ENCODE measurements at places on chromosomes 5 and 9.

DNA sequence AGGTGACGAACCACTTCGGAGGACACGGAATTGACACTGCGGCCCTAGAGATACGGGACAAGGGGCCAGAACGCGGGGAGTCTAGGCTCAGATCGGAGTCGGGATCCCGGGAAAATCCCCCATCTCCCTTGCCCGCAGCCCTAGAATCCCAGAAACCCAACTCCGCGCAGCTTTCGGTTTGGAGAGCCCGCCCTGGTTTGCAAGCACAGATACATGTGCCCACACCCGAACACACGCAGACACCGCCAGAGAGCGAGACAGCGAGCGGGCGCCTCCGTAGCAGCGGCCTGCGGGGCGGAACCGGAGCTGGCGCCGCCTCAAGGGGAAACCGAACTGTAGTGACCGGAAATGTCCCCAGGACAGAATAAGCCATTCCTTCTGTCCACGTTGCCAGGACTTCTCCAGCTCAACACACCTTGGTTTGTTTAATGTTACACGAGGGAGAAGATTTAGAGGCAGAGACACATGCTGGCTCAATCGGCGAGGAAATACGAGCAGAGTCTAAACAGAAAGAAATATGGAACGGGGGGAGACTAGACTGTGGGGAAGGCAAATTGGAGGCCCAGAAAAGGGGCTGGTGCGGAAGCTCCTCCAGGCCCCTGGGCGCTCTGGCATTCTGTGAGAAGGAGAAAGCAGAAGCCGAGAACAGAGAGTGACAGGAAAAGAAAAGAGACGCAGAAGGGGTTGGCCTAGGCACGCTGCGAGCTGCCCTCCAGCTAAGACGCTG lies 2.9 kb upstream of the PAX5 start:
- no peak for DNase-seq

DNA sequence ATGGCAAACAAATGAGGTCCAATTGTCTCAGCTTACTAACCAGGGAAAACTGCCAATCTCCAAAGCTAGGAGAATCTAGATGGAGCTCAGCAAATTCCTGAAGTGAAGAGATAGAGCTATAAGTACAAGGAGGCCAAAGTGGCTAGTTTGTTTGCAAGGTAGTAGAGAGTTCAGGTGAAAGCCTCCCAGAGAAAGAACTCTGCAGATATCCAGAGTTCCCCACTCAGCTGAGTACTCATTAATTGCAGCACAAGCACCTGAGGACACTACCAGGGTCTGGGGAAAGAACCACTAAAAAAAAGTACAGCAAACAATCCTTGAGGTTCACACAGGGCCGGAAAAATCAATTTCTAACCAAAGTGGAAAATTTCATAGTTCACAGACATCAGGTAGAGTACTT lies 250.9 kb downstream of the TMEM232 start:
- no peak for DNase-seq

DNA sequence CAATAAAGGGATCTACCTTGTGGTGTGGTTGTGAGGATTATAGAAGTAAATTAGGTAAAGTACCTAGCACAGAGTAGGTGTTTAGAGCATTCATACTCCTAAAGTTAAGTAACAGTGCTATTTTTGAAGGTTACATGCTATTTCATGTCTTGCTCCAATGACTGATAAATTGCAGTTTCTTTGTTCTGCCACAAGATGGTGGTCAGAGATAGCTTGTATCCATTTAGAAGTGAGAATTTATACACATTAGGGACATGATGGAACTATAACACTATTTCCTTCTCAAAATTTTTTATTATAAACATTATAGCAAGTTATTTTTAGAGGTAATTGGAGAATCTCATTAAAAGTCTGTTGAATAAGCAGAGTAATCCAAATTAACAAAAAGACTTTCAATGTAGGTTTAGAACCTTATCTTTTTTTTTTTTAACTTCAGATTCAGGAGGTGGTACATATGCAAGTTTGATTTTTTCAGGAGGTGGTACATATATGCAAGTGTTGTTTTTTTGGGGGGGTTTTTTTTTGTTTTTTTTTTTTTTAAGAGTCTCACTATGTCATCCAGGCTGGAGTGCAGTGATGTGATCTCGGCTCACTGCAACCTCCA lies 17.1 kb downstream of the MTREX start:
- DNase-seq: no peak

DNA sequence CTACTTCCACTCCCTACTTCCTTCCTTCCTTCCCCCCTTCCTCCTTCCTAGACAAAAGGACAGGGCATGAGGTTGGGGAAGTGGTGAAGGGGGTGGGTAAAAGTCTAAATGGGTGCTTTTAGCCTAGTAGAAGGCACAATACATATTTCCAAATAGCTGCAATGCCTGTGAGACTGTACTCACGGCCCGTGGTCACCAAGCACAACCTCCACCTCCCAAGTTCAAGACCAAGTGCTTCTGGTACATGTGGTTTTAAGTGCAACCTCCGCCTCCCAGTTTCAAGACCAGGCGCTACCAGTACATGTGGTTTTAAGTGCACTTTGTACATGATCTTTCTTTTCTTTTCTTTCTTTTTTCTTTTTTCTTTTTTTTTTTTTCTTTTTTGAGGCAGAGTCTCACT lies 14.5 kb upstream of the NTNG2 start:
- DNase-seq: no peak

GRCh38 chr9:87725900-87726709 lies at the start of gene CTSL:
CTSL (plus strand) TSS chr9:87726119; CDS start chr9:87727604, 1,485 bp downstream.
- DNase-seq: peak; percentile 71

- no peak for DNase-seq
Observed at GRCh38 chr5:128965011-128965637, at the start of gene SLC27A6. SLC27A6 (plus strand) TSS chr5:128965488; CDS start chr5:128966138, 650 bp downstream.

GRCh38 chr5:112492291-112492690 lies 73.2 kb upstream of the EPB41L4A start:
- DNase-seq: no peak

DNA sequence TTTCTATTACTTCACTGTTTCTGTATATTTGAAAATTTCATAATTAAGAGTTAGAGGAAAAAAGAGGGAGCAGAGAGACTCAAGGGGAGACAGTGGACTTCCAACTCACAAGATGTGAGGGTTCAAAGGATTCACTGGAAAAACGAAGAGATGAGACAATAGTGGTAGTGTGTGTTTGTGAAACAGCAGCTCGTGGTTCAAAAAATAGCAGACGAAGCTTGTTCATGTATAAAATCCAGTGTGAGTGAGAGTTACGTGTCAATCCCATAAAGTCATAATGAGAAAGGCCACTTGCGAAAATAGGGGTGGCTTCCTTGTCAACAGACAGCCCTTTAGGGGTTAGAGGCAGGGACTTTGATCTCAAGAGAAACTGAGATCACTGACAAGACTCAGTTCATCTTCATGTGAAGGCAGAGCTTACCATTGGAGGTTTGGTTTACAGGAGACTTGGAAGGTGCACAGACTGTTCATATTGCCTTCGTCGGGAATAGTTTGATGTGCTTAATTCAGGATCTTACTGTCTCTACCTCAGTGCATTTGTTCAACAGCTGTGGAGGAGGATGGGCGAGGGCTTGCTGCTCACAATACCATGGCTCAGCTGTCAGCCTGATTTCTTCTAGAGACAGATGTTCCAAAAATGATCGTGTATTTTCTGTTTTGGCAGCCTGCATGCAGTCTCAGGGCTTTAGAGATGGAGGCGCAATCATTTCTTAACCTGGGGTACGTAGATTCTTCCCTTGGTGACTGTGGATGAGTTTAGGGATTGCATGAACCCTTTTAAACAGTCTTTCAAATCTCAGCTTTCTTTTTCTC lies 105.7 kb upstream of the KLF9 start:
- no peak for DNase-seq

DNA sequence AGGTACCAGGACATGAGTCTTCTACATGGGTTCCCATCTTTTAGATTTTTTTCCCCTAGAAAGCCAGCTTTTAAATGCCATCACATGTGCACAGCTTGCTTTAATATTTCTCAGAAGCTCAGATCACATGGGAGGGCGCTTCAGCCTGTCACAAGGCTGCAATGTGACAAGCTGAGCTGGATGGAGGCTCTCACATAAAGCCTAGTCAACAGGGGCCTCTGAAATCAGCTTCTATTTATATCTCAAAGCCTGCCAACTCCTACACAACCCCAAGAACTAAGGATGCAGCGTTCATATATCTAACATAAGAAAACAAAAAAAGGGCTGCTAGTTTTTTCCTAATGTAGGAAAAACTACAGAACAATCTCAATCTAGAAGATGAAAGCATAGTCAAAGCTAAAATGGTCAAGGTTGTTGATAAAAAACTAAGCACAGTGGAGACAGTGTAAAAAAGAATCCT lies 2.3 kb downstream of the ZFAND5 start:
- peak; percentile 36 for DNase-seq

GRCh38 chr5:38648703-38649291 lies 92.4 kb upstream of the LIFR start:
- no peak for DNase-seq

- DNase-seq: no peak
Observed at GRCh38 chr5:39584927-39585326, 160.1 kb upstream of the DAB2 start.

DNA sequence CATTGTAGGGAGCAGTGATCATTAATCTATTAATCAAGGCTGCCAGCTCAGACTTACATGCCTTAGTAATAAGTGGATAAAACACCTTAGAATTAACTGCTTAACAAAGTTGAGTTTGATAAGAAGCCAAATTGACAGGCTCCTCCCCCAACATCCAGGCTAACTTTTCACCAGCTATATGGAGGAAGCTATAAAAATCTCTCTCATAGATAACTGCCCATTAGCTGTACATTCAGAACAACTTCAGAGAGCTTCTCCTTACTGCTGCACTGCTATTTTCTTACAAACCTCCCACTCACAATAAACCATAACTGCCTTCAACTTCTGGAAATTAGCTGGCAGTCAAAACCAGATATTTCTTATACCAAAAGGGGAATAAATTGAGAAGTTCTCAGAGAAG lies 364.1 kb downstream of the PRELID2 start:
- no peak for DNase-seq

- DNase-seq: no peak
Observed at GRCh38 chr5:146395193-146395592, 51.9 kb upstream of the TCERG1 start.

DNA sequence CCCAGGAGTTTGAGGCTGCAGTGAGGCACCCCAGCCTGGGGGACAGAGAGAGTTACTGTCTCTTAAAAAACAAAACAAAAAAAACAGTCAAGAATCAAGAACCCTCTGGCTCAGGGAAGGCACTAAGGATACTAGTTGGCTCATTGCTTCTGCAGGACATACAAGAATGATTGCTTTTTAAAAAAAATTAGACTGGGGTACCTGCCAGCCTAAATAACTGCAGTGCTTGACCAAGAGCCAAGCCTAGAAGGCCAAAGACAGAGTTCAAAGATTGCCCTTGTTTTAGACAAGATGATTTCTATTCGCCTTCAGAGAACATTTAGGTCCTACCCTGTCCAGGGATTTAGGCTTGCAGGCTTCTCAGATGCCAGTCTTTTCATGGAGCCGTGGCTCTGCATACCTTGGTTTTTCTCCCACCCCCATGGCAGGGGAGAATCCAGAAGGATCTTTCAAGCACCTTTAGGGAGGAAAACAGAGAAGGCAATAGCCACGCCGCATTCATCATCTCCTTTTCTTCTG lies 93.7 kb upstream of the IL6ST start:
- DNase-seq: no peak

DNA sequence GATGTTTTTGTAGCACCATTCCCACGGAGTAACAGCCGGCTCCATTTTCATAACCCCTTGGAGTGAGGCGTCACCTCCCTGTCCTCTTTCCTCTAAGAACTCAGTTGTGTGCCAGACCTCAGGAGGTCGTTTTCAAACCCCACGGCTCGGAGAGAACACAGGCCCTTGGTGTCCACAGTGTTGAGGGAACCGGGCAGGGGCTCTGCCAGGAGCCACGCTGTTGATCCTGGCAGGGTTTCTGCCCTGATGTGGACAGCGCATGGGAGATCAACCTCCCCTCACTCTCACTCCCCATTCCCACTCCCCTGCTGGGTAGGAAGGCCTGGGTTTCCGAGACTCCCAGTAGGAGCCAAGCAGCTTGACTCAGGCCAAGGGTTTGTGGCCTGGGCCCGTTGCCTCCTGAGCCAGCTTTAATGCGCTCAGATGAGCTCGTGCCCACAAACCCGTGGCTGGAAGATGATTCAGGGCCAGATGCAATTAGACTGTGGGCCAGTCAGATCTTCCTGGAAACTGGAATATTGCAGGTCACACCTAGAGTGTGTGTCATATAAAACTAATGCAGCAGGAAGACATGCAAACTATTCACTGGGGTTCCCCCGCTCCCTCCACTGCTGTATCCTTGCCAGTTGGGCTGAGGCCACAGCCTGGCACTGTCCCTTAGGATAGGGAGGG lies 133.4 kb downstream of the SLC12A2 start:
- no peak for DNase-seq

- DNase-seq: no peak
Observed at GRCh38 chr5:71651579-71651978, 64.4 kb downstream of the MCCC2 start.

DNA sequence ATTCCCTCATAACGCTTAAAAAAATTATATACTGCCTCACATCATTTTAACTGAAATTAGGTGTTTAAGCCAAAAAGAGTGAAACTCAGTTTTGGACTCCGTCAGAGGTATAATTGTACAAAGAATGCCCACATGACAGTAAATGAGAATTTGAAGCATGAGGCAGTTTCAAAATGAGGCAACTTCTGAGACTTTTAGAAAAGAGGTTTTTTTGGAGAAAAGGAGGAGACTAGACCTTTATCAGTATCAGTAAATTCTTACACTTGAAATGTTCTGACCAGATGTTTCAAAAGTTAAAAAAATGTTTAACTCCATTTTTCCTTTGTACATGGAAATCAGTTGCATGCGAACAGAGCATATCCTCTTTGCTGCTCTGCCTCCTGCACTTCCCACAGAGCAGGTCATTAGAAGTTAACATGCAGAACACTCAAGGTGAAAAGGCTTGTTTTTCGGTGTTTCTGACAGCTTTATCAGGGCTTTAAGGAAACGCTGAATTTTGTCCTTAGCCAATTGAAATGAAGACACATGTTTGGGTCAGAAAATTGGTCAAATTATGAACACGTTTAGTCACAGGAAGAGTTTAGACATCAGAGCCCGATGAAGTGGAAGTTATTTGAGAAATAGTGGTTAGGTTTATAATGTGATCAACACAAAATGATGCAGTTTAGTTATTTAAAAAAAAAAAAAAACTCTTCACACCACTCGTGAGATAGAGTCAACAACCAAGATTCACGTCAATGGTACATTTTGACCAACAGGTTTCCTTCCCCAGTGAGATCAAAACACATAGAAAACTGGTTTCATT lies 59.5 kb downstream of the PIK3R1 start:
- no peak for DNase-seq

GRCh38 chr9:108691614-108692013 lies 164.2 kb downstream of the ACTL7B start:
- no peak for DNase-seq

DNA sequence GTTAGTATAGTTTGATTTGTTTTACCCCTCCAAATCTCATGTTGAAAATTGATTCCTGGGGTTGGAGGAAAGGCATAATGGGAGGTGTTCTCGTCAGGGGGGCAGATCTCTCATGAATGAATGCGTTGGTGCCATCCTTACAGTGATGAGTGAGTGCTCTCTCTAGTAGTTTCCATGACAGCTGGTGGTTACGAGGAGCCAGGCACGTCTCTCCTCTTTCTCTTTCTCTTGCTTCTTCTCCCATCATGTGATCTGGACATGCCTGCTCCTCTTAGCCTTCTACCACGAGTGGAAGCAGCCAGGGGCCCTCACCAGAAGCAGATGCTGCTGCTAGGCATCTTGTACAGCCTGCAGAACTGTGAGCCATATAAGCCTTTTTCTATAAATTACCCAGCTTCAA lies 454.1 kb downstream of the EFNA5 start:
- no peak for DNase-seq

All from thoracic aorta (tissue), 2 donors.